CD4-positive, alpha-beta T cell (primary cell): ENCODE measurements at places on chromosomes 2 and 18.

DNA sequence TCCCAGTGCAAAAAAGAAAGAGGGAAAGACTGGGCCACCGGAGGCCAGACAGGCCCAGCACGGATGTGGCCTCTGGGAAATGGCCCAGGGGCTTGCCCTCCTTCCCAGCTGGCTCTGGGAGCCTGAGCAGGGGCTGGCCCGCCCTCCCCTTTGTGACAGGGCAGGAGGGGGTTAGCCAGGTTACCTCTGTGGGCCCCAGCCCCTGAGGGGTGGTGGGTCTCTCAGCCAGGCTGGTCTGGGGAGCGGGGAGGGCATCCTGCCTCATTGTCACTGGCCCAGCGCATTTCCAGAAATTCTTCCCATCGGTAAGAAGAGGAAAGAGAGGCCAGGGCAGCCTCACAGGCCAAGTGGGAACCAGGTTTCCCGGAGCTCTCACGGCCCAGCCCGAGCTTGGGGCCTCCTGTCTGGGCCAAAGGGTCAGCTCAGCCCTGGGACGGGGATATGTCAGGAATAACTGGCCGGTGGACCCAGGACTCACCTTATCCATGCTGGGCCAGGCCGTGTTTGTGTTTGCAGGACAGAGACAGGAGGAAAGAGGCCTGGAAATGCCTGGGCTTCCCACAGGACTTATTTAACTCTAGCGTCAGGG, 182.2 kb downstream of the ZFP36L2 start:
- DNase-seq, result no peak

DNA sequence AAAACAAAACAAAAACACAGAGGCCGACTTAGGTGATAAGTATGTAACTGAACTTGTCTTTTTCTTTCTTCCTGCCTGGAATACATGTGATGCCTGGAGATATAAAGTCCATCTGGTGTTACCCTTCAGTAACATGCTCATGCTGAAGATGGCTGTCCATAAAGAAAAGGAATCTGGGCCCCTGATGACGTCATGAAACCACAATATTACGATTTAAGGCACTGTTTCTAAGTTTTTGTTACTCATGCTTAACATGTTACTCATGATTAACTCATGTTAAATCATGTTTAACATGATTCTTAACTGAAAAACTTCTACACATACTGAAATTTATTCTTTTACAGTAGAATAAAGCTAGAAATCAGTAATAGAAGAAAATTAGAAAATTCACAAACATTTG, 49.0 kb downstream of the STRADB start:
- no peak for DNase-seq

GRCh38 chr2:47459021-47459420, 56.1 kb downstream of the MSH2 start:
- no peak for DNase-seq

- no peak for DNase-seq
These were observed 84.9 kb downstream of the MALT1 start for GRCh38 chr18:58756148-58756547.

DNA sequence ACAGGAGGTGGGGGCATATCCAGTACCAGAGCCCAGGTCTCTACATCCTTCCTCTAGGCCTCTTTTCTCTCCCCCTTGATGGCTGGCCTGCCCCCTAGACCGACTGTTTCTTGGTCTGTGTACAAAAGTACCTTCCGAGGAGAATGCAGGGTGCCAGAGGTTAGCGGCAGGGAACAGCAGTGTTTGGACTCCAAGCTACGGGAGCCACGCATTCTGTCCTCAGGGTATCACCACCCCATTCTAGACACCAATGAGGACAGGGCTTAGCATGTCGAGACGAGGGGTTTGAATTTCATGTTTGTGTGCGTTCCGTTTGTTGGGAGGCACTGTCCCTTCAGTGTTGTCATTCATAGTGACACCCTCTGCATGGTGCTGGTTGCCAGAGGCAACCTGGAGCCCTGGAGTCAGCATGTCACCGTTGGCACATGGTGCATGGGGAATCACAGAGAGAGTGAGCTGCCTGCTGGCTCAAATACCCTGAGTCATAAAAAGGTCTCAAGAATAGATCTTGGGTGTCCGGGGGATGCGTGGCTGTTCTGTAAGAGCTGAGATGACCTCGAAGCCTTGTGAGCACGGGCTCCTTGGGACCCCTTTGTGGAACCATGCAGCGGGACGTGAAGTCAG, 57.2 kb upstream of the LDLRAD4 start:
- no peak for DNase-seq

GRCh38 chr18:13181765-13182164, 36.8 kb upstream of the LDLRAD4 start:
- DNase-seq, result no peak

GRCh38 chr2:186697536-186697935, 3.7 kb downstream of the FAM171B start:
- no peak for DNase-seq
